ENCODE measurements at places on chromosomes 13 and 19.

- DNase-seq: no peak
Observed at GRCh38 chr13:19860884-19861655, 2.4 kb downstream of the ZMYM5 start.

DNA sequence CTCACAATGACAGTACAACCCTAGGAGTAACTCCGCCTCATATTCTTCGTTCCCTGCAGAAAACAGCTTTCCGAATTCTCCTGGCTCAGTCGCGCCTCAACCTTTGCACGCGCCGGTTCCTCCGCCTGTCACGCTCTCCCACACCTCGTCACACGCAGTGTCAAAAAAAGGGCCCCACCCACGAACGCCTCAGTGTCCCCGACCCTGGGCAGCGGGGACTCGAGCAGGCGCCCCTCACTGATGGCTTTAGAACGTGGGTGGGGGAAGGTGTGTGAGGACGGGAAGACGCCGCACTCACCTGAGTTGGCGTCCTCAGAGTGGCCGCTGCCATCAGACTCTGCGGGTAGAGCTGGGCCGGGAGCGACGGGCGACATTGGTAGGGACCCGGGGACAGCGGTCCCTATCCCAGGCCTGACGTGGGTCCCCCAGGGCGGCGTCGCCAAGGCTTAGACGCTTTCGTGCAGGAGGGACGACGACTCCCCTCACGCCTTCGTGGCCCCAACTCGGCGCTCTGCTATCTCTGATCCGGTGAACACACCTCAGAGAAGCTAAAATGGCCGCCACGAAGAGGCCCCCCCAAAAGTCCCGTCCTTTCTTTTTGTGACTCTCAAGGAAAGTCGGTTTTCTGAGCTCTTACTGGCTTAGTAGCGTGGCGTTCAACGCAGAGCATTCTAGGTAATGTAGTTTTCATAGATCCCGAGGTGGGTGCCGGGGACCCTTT is at the start of gene ZNF154:
ZNF154 (minus strand) TSS at position 564 of the 721 bp plus-strand sequence; CDS start at position 331, 233 bp downstream.
- no peak for DNase-seq

- no peak for DNase-seq
Observed at GRCh38 chr19:44846455-44847143, 502 bp downstream of the NECTIN2 start.

DNA sequence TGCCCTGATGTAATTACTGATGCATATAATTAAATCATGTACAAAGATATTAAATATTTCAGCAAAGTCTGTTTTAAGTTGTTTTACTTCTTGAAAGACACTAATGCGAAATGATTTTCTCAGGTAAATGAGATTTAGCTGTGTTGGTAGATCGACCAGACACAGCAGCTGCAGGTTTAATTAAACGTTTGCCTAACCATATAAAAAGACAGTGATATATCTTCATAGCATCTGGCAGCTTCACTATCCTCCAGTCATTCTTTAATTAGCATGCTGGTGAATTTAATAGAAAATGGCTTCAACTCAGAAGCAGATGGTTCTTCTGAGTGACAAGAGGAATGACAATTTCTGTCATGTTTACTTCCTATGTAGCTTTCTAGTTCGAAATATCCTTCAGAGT is 69.3 kb downstream of the NHLRC3 start:
- DNase-seq: no peak

- DNase-seq: no peak
Observed at GRCh38 chr13:96982672-96983071, 11.6 kb downstream of the OXGR1 start.

DNA sequence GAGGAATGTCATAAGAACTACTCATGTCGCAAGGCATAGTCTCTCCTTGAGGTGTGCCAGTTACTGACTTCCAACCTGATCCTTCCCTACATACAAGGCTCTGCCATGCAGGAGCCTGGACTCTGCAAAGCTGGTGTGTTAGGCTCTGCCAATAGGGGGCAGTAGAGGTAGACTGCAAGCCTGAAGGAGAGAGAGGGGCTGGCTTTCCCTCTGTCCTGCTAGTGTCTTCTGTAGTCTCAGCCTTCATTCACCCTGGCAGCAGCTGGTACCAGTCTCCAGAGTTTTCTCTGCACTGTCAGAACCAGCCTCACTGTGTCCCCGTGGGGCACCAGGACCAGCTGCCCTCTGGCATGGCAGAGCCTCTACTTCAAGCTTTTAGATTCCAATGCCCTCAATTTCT is 14.5 kb downstream of the SHISA2 start:
- DNase-seq: peak; percentile 55

DNA sequence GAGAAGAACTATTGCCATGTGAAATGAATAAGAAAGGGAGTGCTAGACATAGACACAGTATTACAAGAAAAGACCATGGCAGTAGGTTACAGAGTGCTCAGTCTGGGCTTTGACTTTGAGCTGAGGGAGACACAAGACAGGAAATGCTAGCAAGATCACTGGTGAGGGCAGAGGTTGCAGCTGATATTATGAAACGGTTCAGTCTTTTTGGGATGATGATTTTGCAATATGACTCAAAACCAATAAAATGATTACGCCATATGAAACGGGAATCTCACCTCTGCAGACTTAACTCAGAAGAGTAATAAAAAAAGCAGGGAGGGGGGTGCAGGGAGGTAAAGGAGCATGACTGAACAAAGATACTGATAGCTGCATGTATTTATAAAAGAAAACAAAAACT is 123.1 kb downstream of the RBM26 start:
- no peak for DNase-seq

Measured in HEK293T (cell line).